ENCODE measurements at places on chromosomes 12 and 14.
A peak's percentile ranks its signal among the peaks of the same experiment; 100 is the strongest.

DNA sequence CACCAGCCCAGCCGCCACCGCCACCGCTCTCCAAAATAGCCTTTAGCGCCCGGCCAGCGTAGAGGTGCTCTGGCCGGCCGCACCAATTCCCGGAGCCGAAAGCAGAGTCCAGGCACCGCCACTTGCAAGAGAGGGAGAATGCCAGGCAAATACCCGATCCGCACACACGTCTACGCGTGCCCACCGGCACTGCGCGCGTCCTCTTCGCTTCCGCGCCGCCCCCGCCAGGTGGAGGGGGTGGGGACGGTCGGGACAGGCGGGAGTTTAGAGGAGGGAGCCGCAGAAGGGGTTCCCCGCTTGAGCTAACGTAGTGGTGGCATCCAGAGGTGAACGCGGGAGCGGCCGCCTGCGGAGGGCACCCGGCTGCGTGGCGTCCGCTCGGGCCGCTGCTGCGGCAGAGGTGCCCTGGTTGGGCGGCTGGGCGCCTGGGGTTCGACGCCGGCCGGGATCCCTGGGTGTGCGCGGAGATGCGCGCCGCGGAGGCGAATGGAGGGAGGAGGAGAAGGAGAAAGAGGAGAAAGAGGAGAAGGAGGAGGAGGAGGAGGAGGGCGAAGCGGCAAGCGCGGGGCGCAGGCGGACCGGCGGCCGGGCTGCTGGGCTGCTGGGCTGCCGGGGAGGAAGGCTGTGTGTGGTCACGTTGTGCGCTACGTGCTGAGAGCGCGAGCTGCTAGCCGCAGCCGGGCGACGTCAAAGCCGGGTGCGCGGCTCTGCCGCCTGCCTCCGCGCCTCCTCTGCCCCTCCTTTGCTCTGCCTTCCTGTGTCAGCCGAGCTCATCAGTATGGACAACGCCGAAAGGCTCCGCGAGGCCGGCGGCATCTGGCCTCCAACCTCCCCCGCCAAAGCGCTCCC lies at the start of gene MDGA2:
Gene MDGA2 (minus strand): TSS at position 140 of the 849 bp plus-strand sequence.
- no peak for DNase-seq

- no peak for DNase-seq
Measured at GRCh38 chr14:68047906-68048305, 228.3 kb downstream of the RAD51B start.

DNA sequence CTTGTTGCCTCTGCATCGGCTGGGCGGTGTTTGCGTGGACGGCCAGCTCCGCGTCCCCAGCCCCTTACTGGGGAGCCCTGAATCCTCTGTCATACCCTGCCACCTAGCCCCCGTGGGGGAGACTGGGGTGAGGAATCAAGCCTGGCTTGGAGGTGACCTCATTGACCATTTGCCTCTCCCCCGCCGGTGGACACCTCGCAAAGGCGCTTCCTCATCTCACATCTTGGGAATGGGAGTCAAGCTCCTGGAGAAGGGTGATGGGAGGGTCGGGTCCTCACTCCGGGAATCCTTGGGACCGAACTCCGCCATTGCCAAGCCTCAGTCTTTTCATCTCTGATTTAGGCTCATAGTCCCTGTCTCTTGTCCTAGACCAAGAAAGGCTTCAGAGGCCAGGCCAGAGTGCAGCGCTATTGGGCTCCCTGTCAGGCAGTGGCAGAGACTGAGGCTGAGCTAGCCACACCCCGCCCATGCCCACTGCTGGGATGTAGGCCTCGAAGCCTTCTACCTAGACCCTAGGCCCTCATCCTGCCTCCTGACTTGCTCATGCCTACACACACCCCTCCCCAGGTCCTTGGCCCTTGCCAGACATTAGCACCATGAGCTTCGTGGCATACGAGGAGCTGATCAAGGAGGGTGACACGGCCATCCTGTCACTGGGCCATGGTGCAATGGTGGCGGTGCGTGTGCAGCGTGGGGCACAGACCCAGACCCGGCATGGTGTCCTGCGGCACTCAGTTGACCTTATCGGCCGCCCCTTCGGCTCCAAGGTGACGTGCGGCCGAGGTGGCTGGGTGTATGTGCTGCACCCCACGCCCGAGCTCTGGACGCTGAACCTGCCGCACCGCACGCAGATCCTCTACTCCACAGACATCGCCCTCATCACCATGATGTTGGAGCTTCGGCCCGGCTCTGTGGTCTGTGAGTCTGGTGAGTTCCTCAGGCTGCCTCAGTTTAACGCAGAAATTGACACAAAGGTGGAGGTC lies 678 bp downstream of the TRMT61A start:
- no peak for DNase-seq

DNA sequence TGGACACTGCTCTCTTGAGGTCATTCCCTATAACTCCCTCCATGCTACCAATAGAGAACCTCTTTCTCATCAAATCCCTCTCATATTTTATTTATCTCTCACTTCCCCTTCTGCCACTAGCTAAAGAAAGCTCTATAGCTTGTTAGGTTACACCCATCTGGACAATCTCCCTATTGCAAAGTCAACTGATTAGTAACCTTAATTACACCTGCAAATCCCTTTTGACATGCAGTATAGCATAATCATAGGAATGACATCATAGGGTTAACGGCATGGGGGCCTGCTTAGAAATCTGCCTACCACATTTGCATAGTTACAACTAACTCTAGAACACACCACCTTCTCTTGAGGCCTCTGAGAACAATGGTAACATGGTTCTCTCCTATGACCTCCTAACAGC lies 181.2 kb downstream of the EMP1 start:
- no peak for DNase-seq

DNA sequence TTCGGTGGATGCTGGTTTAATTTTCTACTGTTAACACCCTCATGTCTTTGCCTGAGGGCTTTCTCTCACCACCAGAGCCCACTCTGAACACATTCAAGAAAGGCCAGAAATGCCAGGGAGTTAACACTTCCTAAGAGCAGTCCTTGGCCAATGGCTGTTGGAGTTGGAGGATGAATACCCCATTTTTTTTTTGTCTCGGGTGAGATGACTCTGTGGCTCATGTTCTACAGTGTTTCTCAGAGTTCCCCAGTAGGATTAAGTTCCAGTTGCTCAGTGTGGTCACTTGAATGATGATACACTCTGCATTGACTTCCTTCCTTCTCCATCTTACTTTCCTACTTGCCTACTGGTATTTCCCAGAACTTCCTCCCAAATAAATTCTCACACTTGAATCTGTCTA lies 65.8 kb downstream of the FOS start:
- DNase-seq = no peak

DNA sequence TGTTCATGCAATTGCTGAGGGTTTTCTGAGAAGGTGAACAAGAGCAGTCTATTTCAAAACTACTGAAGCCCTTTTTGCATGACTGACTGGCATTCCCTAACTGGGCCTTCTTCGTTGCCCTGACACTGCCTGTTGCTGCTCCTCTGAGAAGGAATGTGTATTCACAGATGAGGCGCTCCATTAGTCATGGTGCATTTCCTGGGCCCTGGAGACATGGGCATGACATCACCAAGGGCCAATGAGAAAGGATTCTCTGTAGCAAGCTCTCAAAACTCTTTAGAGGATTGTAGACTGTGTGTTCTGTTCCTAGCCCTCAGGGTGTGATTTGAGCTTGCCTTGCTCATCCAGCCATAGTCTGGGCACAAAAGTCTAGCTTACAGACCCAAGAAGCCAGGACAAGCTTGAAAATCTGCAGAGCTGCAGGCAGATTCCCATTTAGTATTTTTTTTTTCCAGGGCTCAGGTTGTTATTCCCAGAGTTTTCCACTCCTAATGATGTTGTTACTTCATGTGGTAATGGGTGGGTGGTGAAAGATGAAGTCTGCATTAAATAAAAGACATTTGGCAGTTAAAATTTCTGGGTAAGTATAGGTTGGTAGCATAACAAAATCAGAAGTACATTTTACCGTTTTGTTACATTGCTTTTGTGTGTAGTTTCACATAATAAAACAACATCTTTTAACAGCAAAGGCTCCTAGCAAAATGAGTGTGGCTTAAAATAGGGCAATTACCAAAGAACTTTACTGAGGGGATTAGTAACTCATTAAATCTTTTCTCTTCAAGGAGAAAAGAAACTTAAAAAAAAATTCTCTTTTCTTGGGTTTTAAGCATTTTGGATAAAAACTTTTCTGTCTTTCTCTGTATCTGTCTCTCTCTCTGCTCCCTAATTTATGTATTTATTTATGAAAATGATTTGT lies 318.4 kb downstream of the RAD51B start:
- peak; percentile 14 for DNase-seq

DNA sequence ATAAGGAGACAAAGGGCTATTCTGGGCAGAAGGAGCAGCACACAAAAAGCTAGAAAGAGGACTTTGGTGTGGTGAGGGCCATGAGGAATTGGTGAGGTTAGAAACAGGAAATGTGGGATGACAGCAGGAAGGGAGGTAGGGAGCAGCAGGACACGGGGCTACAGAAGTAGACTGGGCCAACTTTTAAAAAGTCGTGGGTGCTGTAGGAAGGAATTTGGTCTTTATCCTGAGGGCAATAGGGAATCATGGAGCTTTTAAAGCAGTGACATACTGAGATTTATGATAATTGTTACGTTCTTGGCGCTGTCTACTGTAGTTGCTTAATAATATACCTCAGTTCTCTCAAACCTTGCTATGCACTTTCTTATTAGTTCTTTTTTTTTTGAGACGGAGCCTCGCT lies 8.2 kb upstream of the CHURC1 start:
- DNase-seq = no peak

DNA sequence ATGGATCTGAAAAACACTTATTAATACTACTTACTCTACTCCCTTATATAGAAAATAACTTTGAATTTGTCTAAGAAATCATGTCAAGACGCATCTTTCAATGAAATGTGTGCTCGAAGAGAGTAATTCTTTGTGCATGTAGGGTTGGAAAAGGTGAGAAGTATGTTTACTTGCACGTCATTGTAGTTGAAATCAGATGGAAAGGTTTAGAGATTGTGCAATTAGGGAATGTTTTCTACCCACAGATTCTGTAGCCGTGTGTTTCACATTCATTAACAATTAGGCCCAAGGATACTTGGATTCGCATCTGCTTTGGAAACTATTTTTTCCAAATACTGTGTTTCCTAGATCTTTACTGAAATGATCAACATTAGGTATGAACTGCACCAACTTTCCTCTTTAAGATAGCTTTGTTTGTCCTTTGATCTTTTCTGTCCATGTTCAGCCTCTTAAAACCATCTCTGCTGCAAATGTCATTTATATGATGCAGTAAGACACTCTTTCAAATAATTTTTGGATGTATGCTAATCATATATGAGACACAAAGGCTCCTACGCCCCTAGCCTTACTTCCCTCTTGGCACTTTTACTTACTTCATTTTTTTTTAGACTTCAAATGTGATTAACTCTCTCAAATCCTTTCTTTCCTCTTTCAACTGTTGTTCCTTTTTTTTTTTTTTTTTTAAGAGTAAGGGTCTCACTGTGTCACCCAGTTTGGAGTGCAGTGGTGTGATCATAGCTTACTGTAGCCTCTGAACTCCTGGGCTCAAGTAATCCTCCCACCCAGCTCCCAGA lies 58.0 kb upstream of the PSMA6 start:
- no peak for DNase-seq

- DNase-seq = no peak
Measured at GRCh38 chr12:105640761-105641160, 310.3 kb downstream of the C12orf75 start.

GRCh38 chr14:95041477-95042020 lies 115.8 kb downstream of the DICER1 start:
- no peak for DNase-seq

- no peak for DNase-seq
Measured at GRCh38 chr12:123571343-123571813, 13.0 kb upstream of the TMED2 start.

- DNase-seq = no peak
Measured at GRCh38 chr12:131047789-131048610, 94.3 kb downstream of the ADGRD1 start.

GRCh38 chr12:127810041-127810440 lies 456.9 kb upstream of the TMEM132C start:
- no peak for DNase-seq

- DNase-seq = no peak
Measured at GRCh38 chr12:82019533-82019932, 260.4 kb upstream of the PPFIA2 start.

DNA sequence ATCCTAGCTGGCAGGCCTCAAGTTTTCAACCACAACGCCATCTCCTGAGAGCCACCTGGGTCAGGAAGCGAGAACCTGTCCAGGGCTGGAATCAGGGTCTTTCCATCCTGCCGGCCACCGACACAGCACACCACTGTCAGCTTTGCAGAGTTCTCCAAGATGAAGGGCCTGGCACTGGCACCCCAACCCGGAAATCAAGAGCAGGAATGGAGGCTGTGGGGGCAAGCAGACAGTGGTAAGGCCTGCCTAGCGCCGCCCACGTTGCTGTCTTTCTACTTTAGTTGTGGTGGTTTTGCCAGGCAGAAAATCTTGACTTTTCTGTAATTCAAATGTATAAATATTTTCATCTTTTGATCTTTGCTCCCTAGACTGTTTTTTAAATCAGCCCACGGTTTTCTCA lies 90.7 kb downstream of the ITPK1 start:
- no peak for DNase-seq
